Amniotic stem cell (primary cell): ENCODE measurements at places on chromosomes 1 and 21.

DNA sequence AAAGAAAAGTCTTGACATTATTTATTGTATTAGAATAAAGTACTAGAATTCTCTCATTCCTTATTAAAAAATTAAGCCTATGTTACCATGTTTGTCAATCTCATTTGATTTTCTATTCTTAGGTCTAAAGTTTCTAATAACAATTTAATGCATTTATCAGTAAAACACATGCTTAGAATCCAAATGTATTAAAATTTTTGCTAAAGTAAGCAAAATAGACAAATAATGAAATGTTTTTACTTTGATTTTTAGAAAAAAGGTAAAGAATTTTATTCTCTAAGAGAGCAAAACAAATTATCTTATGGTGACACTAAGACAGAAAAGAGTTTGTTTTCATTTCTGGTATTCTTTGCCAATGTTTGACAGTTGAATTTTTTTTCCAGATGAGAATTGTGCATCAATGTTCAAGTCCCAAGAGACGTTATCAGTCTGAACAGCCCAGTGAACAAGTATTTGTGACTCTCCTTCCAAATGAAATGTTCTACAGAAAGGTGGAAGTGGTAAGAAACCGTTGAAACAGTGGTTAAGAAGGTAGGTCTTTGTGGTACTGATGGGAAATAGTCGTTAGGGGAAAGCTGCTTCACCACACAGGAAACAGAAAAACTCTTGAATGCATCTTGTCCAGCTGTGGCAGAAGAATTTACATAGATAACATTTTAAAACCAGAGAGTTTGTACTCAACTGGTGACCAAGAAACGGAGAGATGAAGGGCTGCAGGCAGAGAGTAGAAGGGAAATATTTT lies 402.5 kb downstream of the PTPRC start:
- no peak for DNase-seq

GRCh38 chr1:214471458-214471857 lies 79.9 kb downstream of the PTPN14 start:
- DNase-seq = no peak

DNA sequence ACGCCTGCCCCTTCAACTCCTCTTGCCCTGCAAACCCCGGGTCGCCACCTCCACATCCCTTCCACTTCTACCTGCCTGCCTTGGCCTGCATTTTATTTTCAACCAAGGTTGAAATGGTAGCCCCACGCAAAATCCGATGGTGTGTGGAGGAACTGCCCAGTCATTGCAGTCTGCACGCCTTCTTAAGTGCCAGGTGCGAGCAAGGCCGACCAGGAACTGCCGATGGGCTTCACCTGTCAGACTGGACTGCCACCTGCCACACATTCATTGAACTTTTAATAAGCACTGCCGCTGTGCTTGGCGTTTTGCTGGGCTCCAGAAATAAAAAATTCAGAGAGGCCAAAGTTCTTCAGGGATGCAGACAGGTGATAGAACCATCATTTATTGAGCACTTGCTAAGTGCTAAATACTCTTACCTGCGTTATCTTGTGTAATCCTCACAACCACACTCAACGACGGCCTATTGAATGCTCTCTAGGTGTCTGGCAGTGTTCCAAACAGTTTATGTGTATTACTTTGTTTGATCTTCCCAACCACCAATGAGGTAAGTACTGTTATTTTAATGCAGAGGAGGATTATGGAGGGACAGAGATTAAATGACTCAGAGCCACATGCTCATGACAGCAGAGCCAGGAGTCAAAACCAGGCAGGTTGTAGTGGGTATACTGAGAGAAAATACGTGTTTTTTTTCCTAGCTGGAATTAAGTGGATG lies 36.2 kb downstream of the CACHD1 start:
- no peak for DNase-seq

GRCh38 chr1:171645553-171646248 lies 6.8 kb downstream of the MYOC start:
- DNase-seq = no peak

DNA sequence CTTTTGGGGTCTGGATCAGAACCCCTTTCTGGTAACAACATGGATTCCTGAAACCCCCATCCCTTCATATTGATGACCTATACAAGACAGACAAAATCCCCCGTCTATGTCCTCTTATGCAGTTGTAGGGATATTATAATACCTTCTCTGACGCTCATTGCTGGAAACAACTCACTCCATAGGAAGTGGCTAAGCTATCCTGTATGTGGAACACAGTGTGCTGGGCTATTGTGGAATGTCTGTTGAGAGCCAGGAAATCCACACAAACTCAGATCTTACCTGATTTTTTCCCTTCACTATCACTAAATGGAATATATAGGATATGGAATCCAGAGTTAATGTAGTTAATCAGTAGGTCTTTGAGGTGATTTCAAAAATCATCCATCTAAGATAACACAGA lies 17.7 kb upstream of the PIK3R3 start:
- no peak for DNase-seq

DNA sequence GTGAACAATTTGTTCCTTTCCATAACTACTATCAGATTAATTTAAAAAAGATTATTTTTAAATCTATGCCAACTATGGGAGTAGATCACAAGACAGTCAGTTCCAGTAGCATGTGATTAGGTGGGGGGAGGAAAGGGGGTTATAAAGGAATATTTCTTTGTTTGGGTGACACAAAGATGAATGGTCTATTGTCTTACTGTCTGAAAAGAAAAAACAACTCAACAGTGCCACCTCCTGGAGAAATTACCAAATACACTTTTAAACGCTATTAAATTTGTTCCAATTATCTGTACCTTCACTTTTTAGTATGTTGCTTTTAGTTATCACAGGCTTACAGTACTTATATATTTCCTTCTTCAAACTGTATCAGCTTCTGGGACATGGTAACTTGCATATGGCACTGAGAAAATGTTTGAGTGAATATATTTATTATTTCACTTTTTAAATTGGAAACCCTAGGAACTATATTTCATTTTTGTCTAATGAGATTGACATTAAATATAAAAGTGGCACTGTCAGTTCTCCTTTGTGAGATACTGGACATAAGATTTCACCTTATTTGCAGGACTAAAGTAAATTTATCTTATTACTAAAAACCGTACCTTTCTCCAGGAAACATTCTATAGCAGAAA lies 1.7 kb upstream of the SORT1 start:
- no peak for DNase-seq

GRCh38 chr1:203656796-203657747 lies 30.4 kb downstream of the ATP2B4 start:
- DNase-seq = no peak
